ENCODE measurements at places on chromosomes 7 and 10.

- no peak for DNase-seq
Measured at GRCh38 chr10:21159669-21160068, 262.6 kb upstream of the NEBL start.

DNA sequence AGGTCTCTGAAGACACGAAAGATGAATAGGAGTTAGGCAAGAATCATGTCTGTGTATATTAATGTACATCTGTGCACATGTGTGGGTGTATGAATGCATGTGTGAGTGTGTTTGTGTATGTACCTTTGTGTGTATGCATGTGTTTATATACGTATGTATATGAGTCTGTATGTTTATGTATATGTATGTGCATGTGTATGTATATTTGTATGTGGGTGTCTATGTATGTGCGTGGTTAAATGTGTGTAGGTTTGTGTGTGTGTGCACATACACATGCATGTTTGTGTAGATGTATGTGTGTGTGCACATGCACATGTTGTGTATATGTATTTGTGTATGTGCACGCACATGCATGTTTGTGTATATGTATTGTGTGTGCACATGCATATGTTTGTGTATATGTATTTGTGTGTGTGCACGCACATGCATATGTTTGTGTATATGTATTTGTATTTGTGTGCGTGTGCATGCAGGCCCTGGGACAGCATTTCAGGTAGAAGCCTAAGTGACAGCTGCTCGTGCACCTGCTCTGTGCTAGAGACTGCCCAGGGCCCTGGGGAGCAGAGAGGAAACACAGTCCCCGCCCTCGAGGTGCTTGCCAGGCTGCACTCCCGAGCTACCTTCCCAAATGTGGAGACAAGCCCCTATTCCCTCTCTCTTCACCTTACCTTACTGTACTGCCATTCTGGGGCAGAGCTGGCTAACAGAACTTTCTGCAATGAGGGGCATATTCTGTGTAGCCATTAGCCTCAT lies 12.1 kb downstream of the PNLIPRP1 start:
- no peak for DNase-seq

- DNase-seq = no peak
Measured at GRCh38 chr10:30398788-30399187, 35.2 kb upstream of the MAP3K8 start.

DNA sequence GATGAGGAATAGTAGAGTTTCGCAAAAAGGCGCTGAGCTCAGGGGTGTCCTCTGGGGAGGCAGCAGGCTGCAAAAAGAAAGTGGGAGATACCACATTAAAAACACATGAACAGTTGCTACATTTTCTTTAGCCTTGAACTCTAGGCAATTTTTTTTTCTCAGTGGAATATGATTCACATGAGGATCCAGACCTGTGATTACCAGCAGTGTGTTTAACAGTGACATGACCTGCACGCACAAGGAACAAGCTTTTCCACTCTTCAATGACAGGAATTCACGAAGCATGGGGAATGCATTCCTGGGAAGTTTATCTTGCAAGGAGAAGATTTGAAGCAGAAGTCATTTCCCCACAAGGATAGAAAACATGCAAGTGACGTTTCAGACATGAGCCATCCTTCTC lies 161.6 kb downstream of the ITGA8 start:
- no peak for DNase-seq

GRCh38 chr10:74406006-74406405 lies 255.0 kb downstream of the ADK start:
- DNase-seq = no peak

DNA sequence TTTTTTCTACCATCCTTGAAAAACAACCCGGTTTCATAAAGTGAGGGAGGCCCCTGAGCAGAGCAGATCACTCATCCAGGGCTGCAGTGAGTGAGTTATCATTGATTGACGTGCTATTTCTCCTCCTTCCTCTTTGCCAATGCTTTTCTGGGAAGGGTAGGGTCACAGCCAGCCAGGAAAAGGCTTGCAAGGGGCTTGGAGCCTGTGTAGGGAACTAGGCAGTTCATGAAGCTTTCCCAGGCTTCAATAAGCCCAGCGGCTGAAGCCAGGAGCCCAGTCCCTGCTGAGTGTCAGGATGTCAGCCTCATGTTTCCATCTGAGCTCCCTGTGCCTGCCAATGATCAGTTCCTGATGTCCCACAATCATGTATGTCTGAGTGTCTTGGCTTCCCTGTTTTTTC lies 584.7 kb downstream of the GALNT17 start:
- no peak for DNase-seq

DNA sequence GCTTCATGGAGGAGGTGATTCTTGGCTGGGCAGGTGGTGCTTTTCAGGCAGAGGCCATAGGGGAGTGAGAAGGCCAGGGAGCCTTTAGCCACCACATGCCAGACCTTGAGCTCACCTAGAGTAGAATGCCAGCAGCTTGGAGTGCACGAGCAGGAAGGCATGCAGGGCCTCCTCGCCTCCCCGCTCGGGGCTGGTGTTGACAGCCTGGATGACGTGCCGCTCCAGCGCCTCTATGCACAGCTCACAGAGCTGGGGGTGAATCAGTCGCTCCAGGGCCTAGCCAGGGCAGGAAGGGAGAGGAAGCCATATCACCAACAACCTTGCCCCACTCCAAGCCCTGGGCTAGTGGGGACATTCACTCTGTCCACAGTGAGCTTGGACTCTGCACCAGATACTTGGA lies 15.7 kb downstream of the HPS1 start:
- DNase-seq = no peak

- no peak for DNase-seq
Measured at GRCh38 chr10:92146107-92146506, 144.8 kb downstream of the CPEB3 start.

DNA sequence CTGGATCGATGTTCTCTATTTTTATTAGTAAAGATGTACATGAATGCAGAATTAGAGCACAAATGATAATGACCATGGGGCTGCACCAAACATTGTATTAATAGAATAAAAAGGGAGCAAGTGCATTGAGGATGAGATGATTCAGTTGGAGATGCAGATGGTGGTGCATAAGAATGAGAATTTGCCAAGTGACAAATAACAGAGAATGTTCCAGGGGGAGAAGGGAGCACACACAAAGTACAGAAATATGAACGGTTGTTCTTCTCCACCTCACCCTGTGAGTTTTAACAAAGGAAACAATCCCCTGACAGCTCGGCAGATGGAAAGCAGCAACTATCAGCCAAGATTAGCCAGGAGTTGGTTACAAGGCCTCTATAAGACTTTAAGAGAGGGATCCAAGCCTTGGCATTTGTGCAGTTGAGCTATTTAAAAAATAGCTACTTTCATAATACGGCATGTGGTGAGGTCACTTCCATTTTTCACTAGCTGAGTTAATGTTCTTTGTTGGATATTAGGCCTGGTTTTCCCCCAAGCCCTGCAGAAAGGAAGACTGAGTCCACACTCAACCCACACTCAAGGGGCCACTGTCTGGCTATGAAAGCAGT lies 462.5 kb downstream of the TNS3 start:
- DNase-seq = no peak

- no peak for DNase-seq
Measured at GRCh38 chr7:107690084-107690483, 29.5 kb downstream of the SLC26A4 start.

DNA sequence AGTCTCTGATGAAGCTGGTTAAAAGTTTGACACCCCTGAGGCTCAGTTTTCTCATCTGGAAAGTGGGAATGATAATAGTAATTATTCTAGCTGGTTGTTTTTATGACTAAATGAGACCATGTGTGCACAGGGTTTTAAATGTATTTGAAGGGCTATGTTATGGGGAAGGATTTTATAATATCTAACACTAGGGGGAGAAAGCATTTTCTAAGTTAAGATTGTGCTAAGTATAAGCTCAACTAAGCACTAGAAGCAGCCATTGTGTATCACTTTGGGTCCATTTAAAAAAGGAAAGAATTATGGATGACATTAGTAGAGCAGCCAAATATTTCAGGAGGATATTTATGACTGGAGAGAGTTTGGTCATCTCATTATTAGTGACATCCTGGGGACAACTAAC lies 49.5 kb upstream of the CREB5 start:
- DNase-seq = no peak

DNA sequence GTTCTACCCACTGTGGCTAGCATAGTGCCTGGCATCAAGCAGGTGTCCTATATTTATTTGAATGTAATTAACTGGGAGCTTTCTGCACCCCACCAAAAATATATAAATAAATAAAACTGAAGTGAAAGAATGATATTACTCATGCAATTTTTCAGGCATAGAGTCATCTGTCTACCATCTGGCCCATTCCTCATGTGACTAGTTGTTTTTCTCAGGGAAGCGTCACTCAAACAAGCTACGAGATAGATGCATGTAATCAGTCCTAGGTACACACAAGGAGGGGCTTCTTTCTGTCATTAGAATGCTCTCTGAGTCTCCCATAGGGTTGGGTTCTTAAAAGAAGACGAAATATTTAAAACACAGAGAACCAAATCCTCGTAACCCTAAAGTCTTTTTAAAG lies 255.5 kb upstream of the KMT2E start:
- no peak for DNase-seq

- no peak for DNase-seq
Measured at GRCh38 chr7:36865019-36865418, 140.7 kb upstream of the AOAH start.

GRCh38 chr10:88045656-88046415 lies 182.4 kb downstream of the PTEN start:
- no peak for DNase-seq

DNA sequence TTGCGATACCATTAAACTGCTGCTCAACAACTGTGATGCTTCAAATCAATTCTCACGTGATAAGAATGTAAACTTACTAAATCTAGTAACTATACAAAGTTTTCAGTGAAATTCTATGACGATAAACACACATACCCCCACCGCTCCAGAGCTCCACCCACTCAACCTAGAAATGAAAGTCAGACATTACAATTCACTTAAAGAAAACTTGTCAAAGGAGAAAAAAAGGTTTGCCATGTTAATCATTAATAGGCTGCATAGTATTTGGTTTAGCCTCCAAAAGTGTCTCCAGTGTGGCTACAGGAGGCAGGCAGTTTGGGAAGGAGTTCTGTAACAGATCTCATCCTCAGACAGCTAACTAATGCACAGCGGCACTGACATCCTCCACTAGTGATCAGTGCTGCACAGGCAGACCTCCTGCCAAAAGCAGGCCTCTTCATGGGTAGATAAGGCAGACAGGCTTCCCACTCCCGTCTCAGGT lies 3.1 kb downstream of the HERPUD2 start:
- DNase-seq = no peak

GRCh38 chr7:108236681-108237415 lies 106.7 kb upstream of the LAMB4 start:
- no peak for DNase-seq

DNA sequence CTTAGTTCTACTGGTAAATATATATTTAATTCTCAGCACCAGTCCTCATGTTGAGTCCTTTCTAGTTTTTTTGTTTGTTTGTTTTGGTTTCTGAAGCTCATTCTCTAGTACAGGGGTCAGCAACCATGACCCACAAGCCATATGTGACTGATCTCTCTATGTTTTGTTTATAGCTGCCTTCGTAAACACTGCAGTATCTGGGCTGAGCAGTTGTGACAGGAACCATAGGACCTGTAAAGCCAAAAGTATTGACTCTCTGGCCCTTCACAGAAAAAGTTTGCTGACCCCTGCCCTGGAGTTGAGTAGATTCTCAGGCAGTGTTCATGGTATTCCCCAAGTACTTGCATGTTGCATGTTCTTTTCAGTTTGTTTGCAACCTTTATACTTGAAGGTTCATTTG lies 20.8 kb downstream of the NET1 start:
- no peak for DNase-seq

DNA sequence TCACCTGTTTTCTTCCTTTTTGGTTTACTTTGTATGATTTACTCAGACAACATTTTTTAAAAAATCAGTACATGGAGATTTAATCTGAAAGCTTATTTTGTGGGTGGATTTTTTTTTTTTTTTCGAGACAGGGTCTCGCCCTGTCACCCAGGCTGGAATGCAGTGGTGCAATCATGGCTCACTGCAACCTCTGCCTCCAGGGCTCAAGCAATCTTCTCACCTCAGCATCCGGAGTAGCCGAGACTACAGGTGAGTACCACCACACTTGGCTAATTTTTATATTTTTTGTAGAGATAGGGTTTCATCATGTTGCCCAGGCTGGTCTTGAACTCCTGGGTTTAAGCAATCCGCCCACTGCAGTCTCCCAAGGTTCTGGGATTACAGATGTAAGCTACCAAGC lies 2.5 kb downstream of the GSTO1 start:
- no peak for DNase-seq

GRCh38 chr7:101163279-101164070 lies 1.9 kb downstream of the VGF start:
- DNase-seq = no peak

DNA sequence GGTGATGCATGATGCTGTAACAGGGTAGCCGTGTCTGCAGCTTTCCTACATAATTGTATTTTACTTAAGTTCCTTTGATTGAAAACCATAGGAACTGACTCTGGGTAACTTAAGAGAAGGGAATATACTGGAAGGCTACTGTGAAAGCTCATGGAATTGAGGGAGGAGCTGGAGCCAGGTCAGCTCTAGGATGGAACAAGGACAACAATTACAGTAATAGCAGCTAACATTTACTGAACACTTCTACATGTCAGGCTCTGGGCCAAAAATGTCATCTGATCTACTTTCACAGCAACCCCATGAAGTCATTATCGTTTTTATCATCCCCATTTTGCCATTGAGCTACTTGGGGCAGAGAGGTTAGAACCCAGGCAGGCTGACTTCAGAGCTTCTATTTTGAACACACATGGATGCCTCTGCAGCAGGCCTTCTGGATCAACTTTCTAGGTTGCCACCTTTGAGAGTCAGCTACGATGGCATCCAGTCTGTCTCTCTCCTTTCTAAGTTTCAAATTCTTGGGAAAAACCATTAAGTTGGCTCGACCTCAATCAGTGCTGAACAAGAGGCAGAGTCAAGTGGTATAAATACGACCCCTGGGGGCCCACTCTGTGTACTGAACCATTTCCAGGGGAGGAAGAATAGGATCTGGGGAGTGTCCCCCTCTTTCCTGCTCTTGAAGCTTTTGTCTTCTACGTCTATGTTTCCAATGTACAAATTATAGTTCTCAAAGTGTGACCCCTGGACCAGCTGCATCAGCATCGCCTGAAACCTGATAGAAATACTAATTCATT lies 272.3 kb upstream of the PLPP4 start:
- no peak for DNase-seq

DNA sequence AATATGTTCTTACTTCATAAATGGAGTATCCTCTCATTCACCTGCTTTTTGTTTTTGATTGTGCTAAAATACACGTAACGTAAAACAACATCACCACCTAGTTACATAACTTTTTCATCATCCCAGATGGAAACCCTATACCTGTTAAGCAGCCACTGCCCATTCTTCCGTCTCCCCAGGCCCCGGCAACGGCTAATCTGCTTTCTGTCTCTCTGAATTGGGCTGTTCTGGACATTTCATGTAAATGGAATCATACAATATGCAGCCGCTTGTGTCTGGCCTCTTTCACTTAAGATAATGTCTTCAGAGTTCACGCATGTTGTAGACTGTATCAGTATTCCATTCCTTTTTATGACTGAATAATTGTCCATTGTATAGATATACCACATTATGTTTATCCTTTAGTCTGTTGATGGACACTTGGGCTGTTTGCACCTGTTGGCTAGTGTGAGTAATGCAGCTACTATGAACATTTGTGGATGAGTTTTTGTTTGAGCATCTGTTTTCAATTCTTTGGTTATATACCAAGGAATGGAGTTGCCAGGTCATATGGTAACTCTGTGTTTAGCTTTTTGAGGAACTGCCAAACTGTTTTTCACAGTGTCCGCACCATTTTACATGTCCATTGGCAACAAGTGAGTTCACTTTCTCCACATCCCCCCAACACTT lies 14.1 kb upstream of the SUN1 start:
- no peak for DNase-seq
